ENCODE measurements at places on chromosomes 4 and X.

DNA sequence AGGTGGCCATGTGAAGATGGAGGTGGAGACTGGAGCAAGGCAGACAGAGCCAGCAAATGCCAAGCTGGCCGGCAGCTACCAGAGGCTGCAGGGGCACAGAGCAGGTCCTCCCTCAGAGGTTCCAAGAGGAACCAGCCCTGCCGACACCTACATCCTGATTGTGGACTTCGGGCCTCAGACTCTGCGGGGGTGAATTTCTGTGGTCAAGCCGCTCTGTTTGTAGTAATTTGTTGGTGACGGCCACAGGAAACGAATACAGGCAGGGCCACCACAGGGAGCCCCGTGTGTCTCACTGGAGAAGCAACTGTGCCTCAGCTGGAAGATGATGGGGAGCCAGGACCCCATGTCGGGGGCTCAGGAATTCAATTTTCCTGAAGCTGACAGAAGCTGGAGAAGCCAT lies 28.3 kb downstream of the ZFYVE28 start:
- DNase-seq = no peak

DNA sequence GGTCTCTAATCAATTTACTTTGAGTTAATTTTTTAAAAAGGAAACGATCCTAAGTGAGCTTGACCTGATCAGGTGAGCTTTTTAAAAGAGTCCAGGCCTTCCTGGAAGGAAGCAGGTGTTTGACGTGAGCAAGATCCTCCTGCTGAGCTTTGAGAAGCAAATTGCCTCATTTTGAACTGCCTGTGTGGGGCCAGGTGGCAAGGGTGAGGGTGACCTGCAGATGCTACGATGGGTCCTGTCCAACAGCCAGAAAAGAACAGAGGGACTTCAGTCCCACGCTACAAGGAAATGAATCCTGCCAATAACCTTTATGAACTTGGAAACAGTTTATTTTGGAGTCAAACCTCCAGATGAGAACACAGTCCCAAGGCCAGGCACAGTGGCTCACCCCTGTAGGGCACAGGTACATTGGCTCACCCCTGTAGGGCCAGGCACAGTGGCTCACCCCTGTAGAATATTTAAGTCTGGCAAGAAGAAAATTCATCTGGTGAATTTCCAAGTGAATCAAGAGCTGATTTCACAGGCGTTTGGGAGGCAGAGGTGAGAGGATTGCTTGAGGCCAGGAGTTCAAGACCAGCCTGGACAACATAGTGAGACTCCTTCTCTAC lies 58.1 kb downstream of the CASP3 start:
- no peak for DNase-seq

- DNase-seq = peak; percentile 24
Measured at GRCh38 chr4:142314686-142315085, 531.4 kb downstream of the INPP4B start.

DNA sequence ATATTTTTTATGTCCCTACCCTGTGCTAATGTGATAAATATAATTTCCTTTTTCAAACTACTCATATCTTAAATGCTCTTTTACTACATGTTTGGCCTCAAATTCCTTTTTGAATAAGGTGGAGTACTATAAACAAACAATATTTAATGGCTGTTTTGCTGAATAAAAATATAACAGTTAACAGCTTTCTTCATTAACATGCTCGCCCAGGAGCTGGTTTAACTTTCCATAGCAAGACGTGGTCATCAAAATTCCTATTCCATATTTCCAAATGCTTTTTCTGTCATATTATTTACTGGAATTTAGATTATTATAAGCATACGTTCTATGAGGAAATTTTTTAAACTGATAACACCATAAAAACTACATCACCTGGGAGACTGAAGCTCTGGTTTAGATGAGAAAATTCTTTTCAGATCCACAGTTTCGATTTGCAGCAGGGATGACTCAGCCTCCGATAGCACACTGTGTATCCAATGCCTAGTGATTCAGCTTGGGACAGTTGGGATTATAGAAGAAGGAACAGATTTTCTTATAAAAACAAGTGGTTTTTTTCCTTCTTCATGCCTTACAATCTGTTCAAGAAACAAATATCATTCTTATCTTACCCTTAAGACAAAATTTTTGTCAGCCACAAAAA lies 129.1 kb downstream of the FBXO8 start:
- DNase-seq = no peak

DNA sequence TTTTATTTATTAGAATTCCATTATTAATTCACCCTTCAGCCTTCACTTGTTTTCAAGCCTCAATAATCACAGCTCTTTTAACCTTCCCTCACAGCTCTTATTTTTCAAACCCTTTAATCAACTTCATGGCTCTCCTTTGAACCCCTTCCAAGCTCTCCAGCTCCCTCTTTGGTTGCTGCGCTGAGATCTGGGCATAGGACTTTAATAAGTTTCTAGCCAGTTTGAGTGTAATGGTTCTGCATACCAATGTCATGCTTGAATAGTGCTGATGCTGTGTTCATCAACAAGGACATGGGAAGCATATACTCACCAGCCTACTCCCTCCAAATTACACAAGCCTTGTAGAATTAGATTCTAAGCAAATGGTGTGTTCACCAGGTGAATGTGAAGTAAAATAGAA lies 3.5 kb upstream of the RNF212 start:
- no peak for DNase-seq

- DNase-seq = no peak
Measured at GRCh38 chr4:181157647-181158046, 1085.6 kb upstream of the TENM3 start.

GRCh38 chr4:122548886-122549630 lies 71.8 kb downstream of the IL21 start:
- DNase-seq = no peak

- DNase-seq = no peak
Measured at GRCh38 chr4:186132577-186133242, 28.2 kb downstream of the FAM149A start.

GRCh38 chrX:129976441-129976840 lies 6.0 kb upstream of the BCORL1 start:
- no peak for DNase-seq

- DNase-seq = no peak
Measured at GRCh38 chr4:79502081-79502480, 94.1 kb upstream of the GK2 start.

DNA sequence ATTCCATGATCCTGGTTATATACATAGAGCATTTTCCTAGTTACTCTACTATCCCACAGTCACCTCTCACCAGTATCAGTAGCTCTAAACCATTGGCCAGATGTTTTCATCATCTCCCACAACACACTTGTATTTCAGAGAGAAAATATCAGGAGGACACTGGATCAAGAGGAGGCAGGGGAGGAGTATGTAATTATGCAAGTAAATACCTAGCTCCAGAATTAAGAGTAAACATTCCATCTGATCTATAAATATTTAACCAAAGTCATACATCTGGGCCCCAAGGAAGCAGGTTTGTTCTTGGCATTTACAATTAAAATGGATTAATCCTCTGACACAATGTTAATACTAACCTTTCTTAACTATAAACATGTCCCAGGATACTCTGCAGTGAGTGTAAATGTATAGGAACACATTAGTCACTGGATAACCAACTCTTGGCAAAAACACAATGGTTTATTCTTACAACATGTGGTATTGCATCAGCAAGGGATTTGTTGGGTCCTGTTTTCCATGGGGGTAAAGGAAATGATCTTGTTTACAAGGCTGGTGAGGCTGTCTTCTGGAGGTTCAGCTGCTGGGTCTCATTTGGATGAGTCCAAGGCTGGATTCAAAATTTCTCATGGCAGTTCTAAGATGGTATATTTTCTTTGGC lies 170.1 kb downstream of the ATG4A start:
- no peak for DNase-seq

GRCh38 chr4:72564789-72565188 lies 4.2 kb downstream of the ADAMTS3 start:
- no peak for DNase-seq

DNA sequence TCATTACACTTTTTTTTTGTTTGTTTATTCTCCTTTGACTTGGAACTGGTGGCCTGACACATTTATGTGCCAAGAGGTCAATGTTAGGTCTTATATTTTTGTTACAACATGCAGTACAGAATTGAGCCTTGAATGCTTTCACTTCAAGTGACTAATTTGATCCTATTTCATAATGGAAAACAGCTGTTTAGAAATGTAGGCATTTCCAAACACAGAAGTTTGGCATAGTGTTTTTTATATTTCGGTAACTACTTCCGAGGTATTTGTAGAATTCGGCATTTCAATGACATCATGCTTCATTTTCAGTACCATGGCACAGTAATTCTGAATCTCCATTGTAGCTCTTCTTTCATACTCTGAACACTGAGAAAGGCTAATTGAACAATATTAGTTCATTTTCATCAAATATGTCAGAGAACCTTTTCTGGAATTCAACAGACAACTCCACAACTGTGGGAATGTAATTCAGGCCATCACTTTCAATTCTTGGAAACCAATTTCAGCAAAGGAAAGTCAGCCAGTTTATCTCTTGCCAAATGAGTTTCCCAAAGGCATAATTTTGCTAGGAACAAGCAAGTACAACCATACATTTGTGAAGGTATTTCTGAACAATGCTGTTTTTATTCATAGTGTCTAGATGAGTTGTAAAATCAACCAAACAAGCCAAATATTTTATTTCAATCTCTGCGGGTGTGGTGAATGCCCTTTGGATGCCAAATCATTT lies 11.4 kb downstream of the FAM120C start:
- no peak for DNase-seq

GRCh38 chr4:80221161-80221560 lies 23.9 kb downstream of the PRDM8 start:
- DNase-seq = no peak

DNA sequence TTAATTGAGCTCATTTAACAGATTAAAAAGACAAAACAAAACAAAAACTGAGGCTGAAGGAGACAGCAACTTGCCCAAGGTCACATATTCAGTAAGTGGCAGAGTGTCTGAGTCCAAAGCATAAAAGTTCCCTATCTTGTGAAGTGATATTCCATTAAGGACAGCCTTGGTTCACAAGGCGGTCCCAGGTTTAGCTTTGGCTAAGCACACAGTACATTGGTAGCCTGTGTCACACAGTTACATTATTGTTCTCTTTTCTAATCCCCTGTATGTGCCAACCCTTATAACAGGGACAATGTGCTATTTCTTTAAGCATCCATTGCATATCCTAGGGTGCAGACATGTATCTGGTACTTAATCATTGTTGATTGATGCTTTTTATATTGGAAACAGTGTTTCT lies 139.9 kb downstream of the NPNT start:
- no peak for DNase-seq

DNA sequence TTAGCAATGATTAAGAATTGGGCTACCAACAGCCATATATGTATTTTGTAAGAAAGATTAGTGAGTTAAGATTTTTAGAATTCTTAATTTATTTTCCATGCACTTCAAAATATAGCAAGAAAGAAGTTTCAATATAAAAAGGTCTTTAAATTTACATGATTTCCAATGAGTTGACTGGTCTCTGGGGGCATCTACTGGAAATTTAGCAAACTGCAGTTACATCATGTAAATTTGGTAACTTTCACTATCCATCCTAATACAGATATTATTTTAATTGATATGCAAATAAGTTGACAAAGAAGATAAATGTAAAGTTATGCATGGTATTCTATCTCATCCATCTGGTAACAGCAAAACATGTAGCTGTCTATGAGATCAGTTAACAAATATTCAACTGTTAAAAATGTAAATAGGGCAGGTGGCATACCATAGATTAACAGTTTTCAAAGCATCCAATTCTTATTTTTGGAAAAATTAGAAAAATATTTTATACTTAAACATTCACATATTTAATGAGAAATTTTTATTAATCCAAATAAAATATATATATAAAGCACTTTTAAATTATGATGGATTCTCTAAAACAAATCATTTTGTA lies 29.1 kb downstream of the TTC29 start:
- DNase-seq = peak; percentile 22
